Left kidney (tissue), 8 donors: ENCODE measurements at places on chromosomes 16 and 17.

DNA sequence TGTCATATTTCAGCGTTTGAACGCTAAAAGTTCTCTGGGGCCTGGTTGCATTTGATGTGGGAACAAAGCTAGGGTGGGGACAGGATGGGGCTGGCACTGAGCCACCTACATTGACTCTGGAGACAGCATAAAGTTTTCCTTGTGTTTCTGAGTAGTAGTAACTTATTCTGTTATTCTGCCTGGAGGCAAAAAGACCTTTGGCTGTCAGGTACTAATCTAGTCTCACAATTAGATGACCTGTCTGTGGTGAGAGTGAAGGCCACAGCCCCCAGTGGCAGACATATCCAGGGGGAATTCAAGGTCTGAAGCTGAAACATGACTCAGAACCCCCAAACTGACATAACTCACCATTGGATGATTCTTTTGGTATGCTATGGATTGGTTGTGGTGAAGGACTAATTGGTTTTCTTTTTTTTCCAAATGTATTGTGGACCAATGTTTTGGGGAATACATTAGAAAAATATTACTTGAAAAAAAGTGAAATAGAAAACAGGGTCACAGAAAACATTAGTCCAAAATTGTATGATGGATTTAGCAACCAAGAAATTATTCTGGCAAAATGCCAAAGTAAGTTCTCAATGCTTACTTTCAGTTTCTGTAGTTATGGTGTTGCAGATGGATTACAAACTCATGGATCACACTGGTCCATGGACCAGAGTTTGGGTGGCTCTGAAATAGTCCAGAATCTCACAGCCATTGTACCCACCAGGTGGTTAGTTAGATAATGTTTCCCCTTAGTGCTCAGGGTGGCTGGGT is 10.5 kb upstream of the SALL1 start:
- no peak for DNase-seq

GRCh38 chr16:58679763-58680162 is 4.8 kb downstream of the SLC38A7 start:
- no peak for DNase-seq

GRCh38 chr16:720447-720989 is 428 bp upstream of the ANTKMT start:
- peak; percentile 61 for DNase-seq

DNA sequence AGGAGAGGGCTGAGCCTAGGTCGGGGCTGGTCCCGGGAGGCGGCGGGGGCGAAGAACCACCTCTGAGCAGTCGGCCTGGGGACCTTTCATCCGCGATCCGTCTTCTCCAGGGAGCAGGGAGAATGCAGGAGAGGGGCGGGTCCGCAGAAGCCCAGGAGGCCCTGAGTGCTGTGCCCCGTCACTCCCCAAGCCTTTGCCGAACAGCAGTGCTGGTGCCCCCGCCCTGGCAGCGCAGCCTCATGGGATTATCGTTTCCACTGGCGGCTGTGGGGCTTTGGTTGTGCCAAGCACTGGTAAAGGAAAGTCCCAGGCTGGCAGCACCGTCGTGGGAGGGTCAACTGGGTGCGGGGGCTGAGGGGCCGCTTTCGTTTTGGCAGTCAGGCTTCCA is 631 bp downstream of the TBL3 start:
- no peak for DNase-seq

GRCh38 chr17:74330446-74330845 is 4.4 kb downstream of the KIF19 start:
- DNase-seq, result no peak

GRCh38 chr17:76755285-76755684 is 17.4 kb downstream of the MFSD11 start:
- no peak for DNase-seq

DNA sequence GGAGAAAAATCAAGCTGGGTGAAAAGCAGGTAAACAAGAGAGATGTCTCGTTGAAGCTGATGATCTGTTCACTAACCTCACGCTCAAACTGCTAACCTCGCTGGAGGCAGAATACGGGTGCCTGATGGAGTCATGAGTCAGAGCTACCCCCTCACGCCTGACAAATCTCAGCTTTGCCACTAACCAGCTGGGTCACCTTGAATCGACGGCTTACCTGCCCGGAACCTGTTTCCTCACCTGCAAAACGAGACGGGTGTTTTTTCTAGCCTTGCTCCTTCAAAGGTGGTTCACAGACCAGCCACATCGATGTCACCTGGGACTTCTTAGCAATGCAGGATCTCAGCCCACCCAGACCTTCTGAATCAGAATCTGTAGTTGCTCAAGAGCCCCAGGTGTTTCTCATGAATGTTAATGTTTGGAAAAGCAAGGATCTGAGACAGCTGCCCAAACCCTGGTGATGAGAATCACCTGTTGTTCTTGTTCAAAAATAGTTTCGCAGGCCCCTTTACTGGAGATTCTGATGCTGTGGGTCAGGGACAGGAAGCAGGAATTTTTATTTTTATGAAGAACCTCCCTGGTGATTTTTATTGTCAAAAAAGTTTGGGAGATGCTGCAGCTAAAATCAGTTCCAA is 56.9 kb downstream of the MARCHF10 start:
- peak; percentile 38 for DNase-seq

DNA sequence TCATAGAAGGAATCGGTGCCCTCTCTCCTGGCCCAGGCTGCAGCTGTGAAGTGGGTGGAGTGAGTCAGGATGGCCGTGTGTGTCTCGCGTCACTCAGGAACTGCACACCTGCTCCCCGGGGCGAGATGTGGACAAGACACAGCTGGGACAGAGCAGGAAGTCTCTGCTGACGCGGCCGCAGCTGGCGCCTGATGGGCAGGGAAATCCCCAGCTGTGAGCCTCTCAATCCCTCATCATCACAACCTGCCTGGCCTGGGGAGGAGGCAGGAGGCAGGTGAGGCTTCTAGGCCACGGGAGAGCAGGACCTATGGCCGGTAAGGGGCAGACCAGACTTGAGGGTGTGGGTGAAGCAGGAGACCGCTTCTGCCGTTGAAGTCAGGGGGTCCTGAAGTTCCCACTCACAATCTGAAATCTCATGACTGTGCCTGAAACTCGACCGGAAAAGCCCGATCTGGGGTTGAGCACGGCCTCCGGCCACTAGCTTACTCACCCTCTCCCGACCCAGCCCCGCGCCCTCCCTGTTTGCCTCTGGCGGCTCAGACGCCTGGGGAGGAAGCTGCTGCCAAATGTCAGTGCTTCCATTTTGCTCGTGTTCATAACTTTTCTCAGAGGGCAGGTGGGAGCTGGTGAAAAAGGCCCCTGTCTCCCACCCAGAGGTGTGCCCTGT is 1.1 kb upstream of the TRPV3 start:
- no peak for DNase-seq
